ENCODE measurements at places on chromosomes 12 and 14.

DNA sequence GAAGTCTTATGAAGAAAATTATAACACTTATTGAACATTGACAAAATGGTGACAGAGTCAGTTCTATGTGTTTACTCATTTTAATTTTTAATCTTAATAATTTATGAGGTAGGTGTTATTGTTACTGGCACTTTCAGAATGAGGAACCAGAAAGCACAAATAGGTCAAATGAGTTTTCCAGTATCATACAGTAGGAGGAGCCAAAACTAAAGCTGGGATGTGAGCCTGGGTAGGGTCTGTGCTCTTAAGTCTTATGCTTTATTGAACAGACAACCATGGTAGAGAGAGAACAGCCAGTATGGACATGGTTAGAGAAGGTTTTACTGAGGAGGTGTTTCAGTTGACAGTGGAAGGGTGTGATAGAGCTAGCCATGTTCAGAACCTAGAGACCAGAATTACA lies 775.7 kb downstream of the TMTC2 start:
- no peak for DNase-seq

DNA sequence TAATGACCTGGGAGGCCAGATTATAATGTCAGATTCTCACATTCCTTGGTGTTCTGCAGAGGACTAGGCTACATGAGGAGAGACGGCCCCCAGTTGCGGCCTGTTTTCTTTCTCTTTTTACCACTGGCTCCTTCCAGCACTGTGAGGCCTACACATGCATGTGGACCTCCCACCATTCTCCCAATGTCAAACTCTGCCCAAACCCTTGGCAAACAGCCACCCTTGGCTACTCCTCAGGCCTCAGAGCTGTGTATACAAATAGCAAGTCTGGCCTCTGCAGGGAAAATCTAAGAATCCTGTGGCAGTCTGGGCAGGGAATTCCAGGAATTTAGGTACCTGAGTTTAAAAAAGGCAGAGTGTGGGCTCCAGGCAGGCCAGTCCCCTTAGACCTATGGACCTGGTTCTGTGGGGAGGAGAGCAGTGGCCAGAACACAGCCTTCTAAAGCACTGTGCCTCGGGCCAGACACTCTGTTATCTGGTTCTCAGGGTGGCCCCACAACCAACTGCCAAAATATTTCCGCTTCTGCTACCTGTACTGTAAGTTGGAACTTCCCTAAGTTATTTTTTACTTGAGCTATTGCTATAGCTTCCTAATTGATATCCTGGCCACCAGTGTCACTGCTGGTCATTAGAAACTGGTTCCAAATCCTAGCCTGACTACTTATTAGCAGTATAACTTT lies 19.9 kb upstream of the NEDD1 start:
- peak; percentile 96 for DNase-seq

DNA sequence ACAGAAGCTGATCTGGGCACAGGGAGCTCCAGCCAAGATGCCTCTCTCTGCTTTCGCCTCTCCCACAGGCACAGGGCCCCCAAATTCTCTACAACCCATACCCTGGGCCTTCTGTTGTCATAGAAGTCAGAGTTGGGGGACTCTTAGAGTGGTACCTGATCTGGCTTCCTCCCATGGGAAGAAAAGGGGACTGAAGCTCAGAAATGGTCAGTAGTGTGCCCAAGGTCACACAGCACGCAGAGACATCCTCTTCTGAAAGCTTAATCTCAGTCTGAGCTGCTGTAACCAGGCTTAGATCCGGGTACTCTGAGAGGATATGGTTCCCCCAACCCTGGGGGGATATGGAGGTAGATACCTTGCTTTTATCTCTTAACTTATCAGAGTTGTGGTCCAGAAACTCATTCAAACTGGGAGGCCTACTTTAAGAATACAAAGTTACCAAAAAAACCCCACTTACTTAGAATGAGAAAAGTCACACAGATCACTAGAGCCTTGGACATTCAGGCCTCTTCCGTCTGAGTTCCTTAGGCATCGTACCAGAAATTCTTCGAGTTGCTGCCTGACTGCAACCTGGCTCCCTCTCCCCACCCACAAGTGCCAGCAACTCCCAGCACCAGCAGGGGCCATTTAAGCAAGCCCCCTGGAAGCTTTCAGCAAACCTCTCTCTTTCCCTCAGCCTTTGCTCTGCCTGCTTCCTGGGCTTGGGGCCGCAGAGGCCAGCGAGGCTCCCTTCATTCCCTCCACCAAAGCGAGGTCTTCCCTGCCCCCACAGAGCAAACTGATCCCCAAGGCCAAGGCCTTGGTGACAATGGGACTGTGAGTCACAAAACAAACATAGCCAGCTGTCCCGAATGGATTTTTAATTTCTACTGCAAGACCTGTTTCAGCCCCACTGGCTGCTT lies 13.9 kb downstream of the KRT7 start:
- DNase-seq = no peak

GRCh38 chr12:50825372-50825838 lies 17.3 kb upstream of the TMPRSS12 start:
- DNase-seq = peak; percentile 92

DNA sequence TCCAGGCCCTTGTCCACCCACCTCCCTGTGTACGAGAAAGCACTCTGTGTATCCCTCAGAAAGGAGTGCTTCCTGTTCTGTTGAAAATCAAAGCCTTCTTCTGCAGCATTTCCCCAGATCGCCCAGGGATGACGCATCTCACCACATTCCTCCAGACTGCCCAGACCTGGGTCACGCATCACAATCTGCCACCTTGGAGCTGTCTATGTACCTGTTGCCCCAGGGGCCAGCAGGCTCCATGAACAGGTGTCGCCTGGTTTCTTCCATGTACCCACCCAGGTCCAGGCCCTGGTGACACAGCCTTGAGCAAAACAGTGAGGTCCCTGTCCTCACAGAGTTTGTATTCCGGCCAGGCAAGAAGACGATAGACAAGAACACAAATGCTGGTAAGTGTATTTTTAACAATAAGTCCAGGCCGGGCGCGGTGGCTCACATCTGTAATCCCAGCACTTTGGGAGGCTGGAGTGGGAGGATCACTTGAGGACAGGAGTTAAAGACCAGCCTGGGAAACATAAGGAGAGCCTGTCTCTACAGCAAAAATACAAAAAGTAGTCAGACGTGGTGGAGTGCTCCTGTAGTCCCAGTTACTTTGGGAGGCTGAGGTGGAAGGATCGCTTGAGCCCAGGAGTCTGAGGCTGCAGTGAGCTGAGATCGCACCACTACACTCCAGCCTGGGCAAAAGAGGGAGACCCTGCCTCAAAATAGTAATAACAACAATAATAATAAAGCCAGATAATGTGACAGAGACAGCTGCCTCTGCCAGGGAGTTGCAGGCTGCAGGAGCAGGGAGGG lies 6.8 kb upstream of the PPP1R13B start:
- no peak for DNase-seq

- peak; percentile 94 for DNase-seq
These were observed 396.8 kb downstream of the NUAK1 start for GRCh38 chr12:105741786-105742566.

GRCh38 chr12:15151161-15152091 lies 69.8 kb downstream of the RERG start:
- peak; percentile 48 for DNase-seq

DNA sequence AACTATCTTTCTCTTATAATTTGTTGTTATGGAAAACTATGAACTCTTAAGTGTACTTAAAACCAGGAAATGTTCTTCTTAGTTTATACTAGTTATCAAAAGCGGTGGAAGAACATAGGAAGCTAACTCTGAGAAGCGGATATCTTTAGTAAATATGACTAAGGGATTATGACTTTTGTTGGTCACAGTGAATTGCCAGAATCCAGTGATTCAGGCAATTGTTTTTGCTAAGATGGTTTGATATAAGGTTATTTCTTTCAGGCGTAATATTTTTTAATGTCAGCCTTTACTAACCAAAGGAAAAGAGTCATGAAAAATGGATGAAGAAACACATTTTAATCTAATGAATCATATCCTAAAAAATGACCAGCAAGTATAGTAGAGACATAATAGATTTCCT lies 473.5 kb downstream of the FOXG1 start:
- peak; percentile 95 for DNase-seq

- peak; percentile 4 for DNase-seq
These were observed 643.8 kb upstream of the ALG10B start for GRCh38 chr12:37672655-37673260.

DNA sequence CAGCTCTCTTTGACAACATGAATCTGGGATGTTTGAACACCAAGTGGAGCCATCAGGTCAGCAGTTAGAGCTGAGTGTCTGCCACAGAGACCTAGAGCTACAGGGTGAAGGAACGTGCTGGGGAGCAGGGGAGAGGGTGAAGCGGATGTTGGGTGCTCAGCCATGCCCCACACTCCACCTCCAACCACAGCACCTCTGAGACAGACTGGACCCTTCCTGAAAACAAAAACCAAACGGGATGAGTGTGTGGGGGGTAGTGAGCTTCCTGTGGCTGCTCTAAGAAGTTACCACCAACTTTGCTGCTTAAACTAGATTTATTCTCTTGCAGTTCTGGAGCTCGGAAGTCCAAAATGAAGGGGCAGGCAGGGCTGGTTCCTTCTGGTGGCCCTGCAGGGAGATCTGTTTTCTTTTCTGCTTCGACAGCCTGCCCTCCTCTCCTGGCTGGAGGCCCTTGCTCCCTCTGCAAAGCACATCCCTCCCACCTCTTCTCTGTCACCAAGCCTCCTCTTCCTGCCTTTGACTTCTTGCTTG lies 5.6 kb upstream of the GOLGA3 start:
- no peak for DNase-seq

GRCh38 chr14:73761618-73762355 lies 47.6 kb upstream of the PNMA1 start:
- no peak for DNase-seq

GRCh38 chr12:110807640-110808039 lies 39.1 kb upstream of the CCDC63 start:
- no peak for DNase-seq

DNA sequence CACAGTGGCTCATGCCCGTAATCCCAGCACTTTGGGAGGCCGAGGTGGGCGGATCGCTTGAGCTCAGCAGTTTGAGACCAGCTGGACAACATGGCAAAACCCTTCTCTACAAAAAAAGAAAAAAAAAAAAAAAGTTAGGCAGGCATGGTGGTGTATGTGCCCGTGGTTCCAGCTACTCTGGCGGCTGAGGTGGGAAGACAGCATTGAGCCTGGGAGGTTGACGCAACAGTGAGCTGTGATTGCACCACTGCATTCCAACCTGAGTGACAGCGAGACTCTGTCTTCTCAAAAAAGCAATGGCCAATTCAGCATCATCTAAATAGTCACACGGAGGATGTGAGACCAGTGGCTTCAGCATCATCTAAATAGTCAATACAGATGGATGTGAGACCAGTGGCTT lies 10.4 kb upstream of the SAMD4A start:
- no peak for DNase-seq

DNA sequence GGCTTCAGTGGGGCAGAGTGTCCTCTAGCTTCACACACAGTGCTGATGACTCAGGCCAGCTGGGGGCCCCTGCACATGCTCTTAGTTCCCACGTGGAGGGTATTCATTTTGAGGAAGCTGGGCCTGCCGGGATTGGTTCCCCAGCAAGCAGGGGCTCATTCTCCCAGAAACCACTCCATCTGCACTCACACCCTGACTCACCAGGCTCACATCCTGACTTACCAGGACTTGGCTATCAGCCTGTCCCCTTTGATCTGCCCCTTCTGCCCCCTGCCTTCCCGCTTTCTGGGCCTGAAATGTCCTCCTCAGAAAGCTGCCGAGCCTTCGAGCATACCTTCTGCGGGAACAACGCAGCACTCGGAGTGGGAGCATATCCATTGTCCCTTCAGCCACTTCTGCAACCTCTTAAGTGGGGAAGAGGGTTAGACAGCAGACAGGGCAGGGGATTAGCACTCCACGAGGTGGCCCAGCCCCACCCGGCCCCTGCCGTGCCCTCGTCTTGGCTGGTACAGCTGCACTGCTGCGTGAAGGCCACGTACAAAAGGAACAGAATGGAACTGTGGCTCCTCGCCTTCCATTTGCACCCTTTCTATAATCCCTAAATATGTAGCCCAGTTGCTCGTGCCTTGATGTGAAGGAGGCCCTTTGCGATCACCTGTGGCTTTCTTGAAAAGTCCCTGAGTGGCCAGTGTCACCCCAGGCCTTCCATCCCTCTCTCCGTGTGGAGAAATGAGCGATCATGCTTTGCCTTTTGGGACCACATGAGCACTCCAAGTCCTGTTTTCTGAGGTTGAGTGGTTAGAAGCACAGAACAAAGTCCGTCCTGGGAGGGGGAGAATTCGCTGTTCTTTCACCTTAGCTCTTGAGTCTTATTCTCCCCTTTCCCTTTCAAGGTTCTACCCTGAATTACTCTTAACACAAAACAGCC lies 26.1 kb downstream of the TPCN1 start:
- DNase-seq = no peak

DNA sequence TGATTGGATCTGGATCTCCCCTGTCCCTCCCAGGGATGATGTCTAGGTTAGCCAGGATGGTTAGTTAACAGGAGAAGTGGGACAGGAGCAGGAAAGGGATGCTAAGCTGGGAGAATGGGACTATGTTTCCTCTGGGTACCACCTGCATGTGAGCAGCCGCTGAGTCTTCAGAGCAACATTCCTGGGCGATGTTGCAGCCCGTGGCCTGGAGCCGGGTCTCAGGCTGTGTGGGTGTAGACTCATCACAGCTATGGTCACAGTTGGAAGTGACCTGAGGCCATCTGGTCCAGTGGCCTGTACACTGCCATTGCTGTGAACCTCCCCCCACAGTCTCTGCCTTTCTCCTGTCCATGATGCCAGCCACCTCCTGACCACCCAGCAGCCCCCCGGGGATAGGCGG lies 422.6 kb downstream of the DPF3 start:
- no peak for DNase-seq

- no peak for DNase-seq
These were observed 227.3 kb upstream of the RTL1 start for GRCh38 chr14:101130861-101131260.

DNA sequence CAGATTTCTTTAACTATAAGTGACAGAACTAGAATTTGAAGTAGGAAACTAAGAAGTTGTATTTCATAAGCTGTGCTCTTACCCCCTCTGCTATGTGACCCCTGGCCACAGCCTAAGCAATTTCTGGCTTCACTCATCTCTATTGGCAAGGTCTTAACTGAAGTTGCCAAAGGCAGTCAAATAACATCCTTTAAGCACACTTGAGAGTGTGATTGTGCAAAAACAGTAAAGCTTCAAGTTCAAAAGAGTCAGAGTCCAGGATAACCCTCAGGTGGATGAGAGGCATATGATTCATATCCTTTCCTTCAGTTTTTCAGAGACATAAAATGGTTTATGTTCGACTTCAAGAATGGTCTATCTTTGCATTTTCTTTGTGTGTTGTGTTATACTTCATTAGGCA lies 45.2 kb downstream of the GRIP1 start:
- DNase-seq = peak; percentile 40

- peak; percentile 83 for DNase-seq
These were observed 101.0 kb downstream of the DERA start for GRCh38 chr12:16012117-16012516.

- peak; percentile 50 for DNase-seq
These were observed 66.6 kb downstream of the BTG1 start for GRCh38 chr12:92079054-92079385.

Data from fibroblast of the aortic adventitia (primary cell).